ENCODE measurements at places on chromosomes 6 and 20.

DNA sequence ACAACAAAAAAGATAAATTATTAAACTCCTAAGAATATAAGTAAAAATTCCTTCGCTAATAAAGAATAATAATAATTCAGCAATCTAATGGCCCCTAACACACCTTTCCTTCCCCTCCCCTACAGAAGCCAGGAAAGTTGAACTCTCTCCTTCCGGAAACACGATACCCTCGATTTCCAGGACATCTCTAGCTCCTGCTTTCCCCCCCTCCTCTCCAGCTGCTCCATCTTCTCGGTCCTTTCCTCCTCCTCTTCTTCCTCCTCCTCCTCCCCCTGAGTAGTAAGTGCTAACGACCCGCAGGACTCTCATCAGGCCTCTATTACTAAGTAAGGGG is 603 bp downstream of the TASP1 start:
- no peak for DNase-seq

DNA sequence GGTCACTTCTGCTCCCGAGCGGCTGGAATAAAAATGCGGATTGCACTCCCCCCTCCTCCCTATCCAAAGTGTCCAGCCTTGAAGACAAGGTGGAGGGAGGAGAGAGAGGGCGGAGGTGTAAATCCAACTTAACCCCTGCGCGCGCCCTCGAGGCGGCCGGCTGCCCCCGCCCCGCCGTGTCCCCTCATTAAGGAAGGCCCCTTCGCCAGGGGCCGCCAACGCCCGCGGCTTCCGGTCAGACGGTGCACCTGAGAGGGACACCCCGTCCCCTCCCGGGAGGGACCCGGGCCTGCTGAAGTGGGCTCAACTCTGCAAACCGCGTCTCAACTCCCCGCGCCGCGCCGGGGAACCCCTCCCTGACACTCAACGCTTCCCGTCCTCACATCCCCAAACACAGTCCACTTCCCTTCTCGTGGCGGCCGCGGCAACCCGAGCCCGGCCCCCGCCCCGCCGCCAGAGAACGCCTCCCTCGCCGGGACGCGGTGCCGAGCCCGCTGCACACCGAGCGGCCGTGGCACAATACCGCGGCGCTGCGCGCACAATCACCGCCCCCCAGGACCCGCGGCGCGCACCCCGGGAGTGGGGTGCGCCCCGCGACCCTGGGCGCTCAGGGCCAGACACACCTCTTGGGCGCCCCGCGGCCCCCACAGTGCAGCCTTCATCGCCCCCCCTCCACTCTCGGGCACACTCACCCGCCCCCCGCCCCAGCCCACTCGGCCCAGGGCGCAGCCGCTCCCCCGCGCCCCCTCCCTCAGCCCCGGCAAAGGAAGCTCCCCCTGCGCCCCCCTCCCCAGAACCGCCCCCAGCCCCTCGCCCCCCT is 102.5 kb downstream of the NOL4L start:
- DNase-seq, result no peak

DNA sequence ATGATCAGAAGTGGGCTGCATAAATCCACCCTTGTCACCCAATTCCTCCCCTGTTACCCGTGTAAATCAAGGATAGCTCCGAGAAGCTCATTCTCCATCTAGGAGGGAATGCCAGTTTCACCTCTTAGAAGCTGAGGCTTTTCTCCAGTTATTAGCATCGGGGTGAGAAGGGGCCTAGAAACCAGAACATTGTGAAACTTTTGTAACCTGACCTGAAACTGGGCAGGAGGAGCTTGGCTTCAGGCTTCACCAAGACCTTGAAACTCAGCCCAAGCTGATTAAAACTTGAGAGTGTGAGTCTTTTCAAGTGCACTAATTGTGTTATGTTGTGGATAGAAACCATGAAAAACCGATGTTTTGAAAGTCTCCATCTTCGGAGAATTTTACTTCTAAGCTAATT is 103.1 kb downstream of the BMP2 start:
- no peak for DNase-seq

DNA sequence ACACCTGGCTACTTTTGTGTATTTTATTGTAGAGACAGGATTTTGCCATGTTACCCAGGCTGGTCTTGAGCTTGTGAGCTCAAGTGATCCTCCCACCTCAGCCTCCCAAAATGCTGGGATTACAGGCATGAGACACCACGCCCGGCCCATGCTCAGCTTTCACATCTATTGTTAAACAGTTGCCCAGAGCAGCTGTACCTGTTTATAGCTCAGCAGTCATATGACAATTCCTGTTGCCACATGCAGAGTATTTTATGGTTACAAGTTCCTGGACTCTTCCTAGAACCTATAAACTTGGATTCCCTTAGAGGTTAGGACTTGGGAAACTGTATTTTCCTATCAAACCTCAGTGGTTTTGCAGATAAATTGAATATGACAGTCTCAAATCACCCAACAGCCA is 188.3 kb upstream of the KCNG1 start:
- DNase-seq, result no peak
